ENCODE measurements at places on chromosomes 7 and 10.

DNA sequence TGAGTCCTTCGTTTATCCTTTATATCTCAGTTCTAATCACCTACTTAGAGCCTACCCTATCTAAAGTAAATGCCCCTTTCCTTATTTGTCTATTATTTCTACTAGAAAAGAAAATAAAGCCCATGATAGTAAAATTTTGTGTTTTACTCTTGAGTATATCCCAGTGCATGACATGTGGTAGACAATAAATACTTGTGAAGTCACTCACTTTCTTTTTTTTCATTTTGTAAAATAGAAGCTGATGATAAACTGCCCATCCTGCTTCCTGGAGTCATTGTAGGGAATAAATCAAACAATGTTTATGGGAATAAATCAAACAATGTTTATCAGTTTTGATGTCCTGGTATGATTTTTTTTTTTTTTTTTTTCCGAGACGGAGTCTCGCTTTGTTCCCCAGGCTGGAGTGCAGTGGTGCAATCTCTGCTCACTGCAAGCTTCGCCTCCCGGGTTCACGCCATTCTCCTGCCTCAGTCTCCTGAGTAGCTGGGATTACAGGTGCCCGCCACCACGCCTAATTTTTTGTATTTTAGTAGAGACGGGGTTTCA is 36.1 kb downstream of the BTRC start:
- DNase-seq: no peak

GRCh38 chr10:60427148-60427547 is 37.5 kb upstream of the ANK3 start:
- DNase-seq: no peak

GRCh38 chr10:102608487-102608886 is 35.8 kb upstream of the TRIM8 start:
- DNase-seq: no peak

DNA sequence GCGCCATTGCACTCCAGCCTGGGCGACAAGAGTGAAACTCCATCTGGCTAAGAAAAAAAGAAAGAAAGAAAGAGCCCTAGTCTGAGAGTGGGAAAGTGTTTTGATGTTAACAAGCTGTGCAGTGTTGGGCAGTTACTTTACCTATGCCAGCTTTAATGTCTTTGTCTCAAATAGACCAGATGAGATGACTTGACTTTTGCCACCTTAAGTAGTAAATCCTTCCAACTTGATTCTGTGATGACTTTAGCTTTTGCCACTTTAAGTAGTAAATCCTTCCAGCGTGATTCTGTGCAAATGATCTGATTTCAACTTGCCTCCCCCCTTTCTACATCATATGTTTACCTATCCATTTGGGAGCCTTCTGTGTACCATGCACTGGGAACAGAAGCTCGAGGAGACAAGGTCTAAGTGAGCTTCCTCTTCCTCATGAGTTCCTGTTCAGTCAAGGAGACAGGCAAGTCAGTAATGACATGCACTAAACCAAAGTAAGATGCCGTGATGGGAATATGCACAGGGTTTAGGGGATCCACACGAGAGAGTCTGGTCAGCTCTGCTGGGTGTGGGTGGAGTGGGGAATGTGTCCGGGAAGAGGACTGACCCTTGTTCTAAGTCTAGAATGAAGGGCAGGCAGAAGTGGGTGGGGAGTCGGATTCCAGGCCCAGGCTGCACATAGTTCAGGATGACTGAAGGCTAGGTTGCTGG is 17.2 kb downstream of the INPP5F start:
- DNase-seq: no peak

DNA sequence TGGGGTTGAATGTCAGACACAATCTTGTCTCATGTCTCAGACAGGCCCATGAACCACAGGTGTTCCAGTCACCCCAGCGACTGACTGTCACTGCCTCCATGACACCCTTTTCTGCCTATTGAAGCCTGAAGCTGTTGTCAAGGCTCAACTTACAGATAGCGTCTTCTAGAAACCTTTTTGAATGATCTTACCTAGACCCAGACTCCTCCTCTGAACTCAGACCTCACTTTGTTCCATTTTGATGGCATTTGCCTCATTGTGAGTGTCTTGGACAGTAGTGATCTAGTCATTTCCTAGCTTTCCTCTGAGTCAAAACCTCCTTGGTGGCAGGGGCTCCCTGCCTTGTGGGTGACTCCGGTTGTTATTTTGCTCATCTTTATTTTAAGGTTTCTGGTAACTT is 98.3 kb upstream of the AGK start:
- DNase-seq: no peak

DNA sequence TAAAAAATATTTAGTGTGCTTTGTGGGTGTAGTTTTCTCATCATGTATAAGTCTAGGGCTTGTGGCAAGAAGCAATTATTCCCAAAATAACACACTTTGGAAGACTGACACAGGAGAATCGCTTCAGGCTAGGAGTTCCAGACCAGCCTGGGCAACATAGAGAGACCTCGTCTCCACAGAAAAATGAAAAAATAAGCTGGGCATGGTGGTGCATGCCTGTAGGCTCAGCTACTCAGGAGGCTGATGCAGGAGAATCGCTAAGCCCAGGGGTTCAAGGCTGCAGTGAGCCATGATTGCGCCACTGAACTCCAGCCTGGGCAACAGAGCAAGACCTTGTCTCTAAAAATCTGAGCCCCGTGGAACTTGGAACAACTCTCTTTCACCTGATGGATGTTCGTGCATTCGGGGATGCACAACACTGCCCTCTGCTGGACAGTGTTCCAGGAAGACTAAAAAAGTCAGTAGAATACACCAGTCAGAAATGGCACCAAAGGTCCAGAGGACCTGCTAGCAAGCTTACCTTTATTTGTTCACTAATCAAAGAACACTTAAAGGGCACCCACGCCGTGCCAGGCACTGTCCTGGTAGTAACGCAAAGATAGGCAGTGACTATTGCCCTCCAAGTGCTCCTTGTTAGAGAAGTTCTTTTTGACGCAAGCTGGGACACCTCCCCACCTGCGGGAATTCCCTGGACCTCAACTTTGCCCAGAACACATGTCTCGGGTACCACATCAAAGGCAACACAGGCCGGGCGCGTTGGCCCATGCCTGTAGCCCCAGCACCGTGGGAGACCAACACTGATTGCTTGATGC is 81.9 kb upstream of the CALN1 start:
- DNase-seq: no peak

GRCh38 chr7:50431722-50432305 is 18.3 kb downstream of the FIGNL1 start:
- DNase-seq: no peak

GRCh38 chr7:117402109-117402508 is 25.2 kb downstream of the ASZ1 start:
- DNase-seq: no peak

- no peak for DNase-seq
Measured at GRCh38 chr10:3391657-3392056, 219.1 kb upstream of the PITRM1 start.

DNA sequence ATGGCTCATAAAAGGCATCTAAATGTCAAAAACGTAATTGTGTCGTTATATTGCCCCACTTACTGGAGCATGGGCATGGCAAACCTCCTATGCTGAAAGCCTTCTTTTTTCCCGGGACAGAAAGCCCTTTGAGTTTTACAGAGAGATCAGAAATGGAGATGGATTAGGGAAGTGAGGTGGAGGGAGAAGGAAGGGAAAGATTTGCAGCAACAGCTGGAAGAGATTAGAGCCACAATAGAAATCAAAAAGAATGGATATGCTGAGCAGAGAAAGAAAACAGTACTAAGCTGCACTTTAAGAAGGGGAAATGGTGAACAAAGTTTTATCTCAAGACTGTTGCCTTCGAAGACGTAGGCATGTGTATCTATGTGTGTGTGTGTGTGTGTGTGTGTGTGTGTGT is 97.2 kb upstream of the PCGF5 start:
- no peak for DNase-seq

DNA sequence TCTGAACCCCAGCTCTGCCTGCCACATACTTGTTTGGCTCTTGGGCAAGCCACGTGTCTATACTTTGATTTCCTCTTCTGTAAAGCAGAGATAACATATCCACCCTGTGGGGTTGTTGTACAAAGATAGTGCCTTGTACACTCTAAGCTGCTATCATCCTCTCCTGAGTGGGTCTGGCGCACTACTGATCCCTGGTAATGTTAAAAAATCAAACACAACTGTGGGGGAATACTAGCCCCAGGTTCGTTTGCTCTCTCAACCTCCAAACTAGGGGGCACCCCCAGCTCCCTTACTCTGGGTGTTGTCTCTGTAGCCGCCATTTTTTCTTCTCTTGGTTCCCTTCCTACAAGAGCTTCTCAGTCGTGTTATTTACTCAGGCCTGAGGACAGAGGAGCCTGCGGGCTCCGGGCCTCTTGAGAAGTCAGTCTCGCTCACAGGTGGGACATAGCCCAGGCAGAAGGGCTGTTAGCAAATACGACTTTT is 1.0 kb downstream of the POLM start:
- DNase-seq: no peak

Measured in stimulated activated CD8-positive, alpha-beta memory T cell treated with anti-CD3 and anti-CD28 coated beads, Interleukin-2, amount 100 ng/mL, for 1 hour (primary cell).